BJ (cell line): ENCODE measurements at places on chromosomes 7 and 10.

- no peak for DNase-seq
These were observed 38.0 kb downstream of the MARCHF5 start for GRCh38 chr10:92328993-92329392.

GRCh38 chr7:35596061-35596460, 98.9 kb downstream of the HERPUD2 start:
- no peak for DNase-seq

DNA sequence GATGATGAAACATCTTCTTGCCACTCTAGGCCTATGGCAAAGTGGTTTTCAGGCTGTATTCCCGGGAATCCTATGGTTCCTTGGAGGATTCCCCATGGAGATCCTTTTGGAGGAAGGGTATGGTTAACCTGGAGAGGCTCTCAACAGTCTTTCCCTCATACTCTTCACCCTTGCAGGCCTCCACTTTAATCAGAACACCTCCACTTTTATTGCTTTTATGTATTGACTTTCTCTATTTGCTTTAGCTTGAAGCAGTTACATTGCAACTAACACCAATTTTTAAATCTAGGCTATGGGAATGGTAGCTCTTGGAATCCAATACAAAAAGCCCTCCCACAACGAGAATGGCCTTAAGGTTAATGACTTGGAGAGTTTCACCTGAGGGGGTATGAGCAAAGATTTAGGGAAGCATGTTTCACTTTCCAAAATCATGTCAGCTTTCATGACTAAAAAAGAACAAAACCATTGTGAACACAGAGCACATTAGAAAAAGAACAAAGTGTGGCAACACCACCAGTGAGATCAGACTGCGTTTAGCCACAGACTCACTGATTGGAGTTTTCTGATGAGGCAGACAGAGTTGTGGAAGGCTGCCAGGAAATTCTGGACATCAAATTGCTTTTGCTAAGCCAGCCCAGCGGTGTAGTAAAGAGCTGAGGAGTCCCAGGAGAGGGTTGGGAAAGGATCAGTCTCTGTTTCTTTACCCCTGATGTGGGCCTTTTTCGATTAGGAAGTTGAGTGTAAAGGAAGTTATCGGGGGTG, 130.4 kb upstream of the BMPER start:
- DNase-seq: no peak

DNA sequence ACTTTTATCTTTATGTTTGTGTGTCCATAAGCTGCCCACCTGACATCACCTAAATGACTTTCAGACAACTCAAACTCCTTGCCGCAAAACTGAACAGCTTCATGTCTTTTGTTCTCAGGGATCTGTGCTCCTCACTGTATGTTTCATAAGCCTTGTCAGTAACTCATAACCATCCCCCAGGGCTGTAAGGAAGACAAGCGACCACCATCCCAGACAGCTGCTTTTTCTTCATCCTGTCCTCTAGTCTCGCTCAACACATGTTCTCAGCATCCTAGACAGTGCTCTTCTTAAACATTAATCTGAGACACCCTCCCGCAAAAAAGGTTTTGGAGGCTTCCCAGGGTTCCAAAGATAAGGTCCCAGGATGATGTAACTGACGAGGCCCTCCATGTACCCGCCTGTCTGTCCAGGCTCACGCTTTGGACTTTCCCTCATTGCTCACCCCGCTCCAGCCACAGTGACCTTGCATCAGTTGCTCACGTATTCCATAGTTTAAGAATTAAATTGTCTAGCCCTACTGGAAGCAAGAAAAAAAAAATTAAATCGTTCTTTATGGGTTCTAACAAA, 69.8 kb downstream of the MAP3K8 start:
- no peak for DNase-seq

DNA sequence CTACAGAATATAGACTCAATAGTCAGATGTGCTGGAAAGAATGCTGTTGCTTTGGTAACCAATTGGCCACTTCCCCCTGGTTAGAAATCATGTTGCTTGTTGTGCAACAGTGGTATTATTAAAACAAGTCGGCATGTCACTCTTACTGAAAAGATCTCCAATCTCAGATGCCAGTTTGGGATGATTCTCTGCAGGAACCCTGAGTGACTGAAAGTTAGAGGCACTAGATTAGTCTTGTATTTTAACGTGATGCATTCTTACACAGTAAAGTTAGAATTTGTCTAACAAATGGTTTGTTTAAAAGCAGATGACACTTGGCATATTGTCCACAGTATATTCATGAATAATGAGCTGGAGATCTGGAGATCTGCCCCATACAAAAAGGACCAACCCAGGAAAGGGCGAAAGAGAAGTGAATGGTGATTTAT, 287.6 kb downstream of the TWIST1 start:
- peak; percentile 62 for DNase-seq

DNA sequence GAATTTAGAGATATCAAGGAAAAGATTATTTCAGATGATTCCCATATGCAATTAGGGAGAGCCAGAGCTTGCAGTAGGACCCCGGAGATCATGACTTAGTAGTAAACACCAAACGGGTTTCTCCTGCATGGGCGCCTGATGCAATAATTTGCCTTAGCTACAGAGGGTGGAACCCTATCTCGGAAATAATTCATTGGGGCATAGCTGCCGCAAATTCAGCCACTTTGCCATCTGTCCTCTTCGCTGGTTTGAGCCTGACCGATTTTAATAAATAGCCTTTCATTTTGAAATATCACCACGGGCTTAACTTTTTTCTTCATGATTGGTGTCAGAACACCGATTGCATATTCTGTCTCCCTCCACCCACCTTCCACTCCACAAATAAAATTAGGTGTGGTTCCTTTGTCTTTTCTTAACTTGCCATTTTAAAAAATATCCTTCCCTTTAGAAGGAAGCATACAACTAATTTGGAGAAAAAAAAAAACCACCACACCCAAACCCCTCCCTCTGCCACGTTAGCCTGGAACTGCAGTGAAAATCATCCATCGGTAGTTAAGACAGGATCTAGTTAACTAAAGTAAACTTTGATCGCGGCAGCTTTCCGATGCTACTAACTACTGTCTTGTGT, 1.4 kb downstream of the GARS1 start:
- DNase-seq: no peak

DNA sequence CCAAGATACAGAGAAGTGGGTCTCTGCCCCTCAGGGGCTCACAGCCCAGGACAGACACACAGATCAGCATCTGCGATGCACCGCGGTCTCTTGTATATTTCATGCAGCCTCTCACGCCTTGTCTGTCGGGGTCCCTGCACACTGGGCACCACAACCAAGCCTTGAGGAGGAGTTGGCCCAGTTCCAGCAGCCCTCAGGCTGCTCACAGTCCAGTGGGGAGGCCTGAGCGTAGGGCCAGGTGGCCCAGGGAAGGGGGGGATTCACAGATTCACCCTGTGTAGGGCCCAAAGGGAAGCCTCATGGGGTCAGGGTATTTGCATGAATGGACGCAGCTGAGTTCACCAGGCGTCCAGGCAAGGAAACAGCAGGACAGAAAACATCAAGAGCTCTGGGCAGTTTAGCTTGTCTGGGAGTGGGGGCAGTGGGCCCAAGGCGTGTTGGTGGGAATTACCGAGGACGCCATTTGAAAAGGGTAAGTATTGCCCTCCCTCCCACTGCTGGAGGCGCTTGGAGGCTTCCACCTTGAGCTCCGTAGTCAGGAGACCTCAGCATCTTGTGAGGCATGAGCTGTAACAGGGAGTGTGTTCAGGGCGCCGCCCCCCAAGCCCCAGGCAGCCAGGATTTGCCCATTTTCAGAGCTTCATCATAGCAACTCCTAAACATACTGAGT, 129.1 kb upstream of the CHST15 start:
- no peak for DNase-seq

- no peak for DNase-seq
These were observed 85.8 kb downstream of the HIF1AN start for GRCh38 chr10:100621360-100622205.

DNA sequence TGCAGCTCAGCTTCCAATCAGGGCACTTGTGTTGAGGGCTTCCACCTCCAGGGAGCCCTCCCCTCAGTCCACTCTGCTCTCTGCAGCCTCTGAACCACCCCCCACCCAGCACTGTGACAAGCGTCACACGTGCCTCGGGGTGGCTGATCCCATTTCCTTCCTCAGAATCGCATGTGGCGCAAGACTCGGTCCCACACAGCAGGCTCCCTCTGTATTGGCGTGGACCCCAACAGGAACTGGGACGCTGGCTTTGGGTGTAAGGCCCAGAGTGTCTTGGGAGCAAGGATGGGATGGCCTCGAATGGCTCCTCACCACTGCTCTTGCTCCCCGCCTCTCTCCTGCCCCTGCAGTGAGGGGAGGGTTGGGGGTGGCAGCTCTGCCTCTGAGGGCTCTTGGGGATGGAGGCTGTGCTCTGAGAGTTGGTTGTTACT, 4.1 kb downstream of the CPA1 start:
- DNase-seq: no peak

DNA sequence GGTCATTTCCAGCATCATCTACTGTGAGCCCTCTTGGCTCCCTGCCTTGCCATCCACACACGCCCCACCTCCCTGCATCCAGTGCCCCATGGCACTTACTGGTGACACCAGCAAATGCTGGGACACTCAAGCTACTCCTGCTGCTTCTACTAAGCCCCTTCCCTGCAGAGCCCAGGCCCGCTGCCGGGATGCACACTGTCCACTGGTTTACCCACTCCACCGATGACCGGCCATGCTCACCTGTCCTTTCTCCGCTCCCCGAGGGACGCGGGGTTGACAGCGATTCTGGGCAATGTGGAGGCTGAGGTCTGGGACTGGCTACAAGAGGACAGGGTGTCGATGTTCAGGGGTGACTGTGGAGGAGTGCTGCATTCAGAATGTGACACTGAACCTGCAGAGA, 110.2 kb downstream of the DLG5 start:
- DNase-seq: no peak

DNA sequence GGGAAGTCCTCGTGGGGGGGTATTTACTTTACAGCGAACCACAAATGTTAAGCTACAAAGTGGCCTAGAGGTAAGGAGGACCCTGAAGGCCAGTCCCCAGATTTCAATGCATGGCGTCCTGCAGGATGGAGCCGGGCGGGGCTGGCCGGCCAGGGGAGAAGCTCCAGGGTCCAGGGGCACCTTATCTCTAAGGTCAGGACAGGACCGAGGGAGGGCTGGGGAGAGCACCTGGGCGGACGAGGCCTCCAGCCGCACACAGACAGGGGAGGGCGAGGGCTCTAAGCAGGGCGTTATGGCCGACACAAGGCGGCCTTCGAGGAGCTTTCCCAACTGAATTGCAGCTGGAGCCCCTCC, 96.4 kb upstream of the DIP2C start:
- DNase-seq: no peak

DNA sequence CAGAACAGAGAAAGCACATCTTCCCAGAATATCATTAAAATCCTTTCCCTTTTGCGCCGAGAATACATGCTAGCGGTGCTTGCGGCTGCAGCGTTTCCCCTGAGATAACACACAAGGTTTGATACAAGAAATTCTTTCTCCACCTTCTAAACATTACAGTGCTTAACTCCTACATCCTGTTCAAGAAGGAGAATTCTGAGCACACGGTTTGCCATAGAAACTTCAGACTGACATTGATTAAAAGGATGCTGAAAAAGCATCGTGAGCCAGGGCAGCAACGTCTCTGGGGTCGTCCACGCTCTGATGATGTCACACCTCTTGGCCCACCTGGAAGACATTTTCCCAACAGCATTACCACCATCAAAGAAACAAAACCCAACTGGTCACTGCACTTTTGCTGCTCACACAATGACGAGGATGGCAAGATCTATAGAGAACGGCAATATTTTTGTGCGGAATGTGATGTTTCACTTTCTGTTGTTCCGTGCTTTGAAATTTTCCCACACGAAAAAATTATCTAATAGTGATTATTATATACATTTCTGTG, 27.0 kb upstream of the PRSS1 start:
- DNase-seq: no peak

DNA sequence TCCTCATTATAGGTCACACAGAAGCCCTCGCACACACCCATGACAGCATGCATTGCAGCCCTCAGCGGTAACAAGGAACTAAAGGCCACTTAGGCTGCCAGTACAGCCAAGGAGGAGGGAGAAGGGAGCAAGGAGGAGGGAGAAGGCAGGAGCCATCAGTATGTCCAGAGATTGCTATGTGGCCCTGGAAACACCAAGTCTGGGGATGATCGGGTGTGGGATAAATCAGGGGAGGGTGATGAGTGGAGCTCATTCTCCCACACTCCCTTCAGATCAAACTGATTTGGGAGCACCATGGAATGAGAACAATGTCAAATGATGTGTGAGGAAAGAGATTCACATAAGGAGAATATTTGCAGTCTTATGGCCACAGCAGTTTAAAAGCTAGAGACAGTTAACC, 350.9 kb downstream of the TNS3 start:
- DNase-seq: no peak

- DNase-seq: no peak
These were observed 121.3 kb downstream of the PRKCQ start for GRCh38 chr10:6458814-6459213.
